ENCODE measurements at places on chromosomes 5 and 9. TPM values are rescaled to one million over a fixed set of nuclear protein-coding genes. Genes with fewer than 3 reads are reported as not detected.

SLC26A2 gene
- total RNA-seq = 2.7 TPM

TMEM141 gene
- 16.1 TPM for total RNA-seq

LCN1 gene
- total RNA-seq = not detected

SAXO1 gene
- total RNA-seq = 0.10 TPM

CCDC180 gene
- 5.0 TPM for total RNA-seq

GAS1 gene
- total RNA-seq = 0.63 TPM

SLC4A9 gene
- 0.10 TPM for total RNA-seq

PCYOX1L gene
- total RNA-seq = 9.2 TPM

GABRA1 gene
- total RNA-seq = not detected

HMMR gene
- 0.84 TPM for total RNA-seq

GPR107 gene
- 19.8 TPM for total RNA-seq

CCNO gene
- total RNA-seq = not detected

ZNG1C gene
- 19.3 TPM for total RNA-seq

CETN3 gene
- 1.8 TPM for total RNA-seq

ANKRD20A1 gene
- total RNA-seq = 0.21 TPM

SH3RF2 gene
- total RNA-seq = 0.31 TPM

IFNA2 gene
- total RNA-seq = 0.21 TPM

GFPT2 gene
- 1.7 TPM for total RNA-seq

CA9 gene
- total RNA-seq = not detected

C9orf72 gene
- 88.9 TPM for total RNA-seq

HRH2 gene
- total RNA-seq = 10.6 TPM

FAM200C gene
- 0.10 TPM for total RNA-seq

LRRC19 gene
- total RNA-seq = not detected

SV2C gene
- under 0.01 TPM for total RNA-seq

ENDOG gene
- 3.0 TPM for total RNA-seq

SNAPC4 gene
- 3.5 TPM for total RNA-seq

TXNDC8 gene
- not detected for total RNA-seq

PCDHGC4 gene
- 0.10 TPM for total RNA-seq

WHRN gene
- 4.7 TPM for total RNA-seq

SLC45A2 gene
- total RNA-seq = under 0.01 TPM

ENC1 gene
- 31.9 TPM for total RNA-seq

ESM1 gene
- total RNA-seq = not detected

C5orf58 gene
- not detected for total RNA-seq

HAVCR2 gene
- total RNA-seq = 27.3 TPM

TRIM36 gene
- total RNA-seq = 0.42 TPM

CDK9 gene
- 77.8 TPM for total RNA-seq

CTXN3 gene
- not detected for total RNA-seq

PCDHA1 gene
- total RNA-seq = not detected

PTGDS gene
- total RNA-seq = 10.8 TPM

PCDHGA2 gene
- not detected for total RNA-seq

EQTN gene
- total RNA-seq = not detected

LCN15 gene
- not detected for total RNA-seq

SCGB3A2 gene
- total RNA-seq = not detected

TLX3 gene
- total RNA-seq = not detected

IFNK gene
- total RNA-seq = not detected

RECK gene
- total RNA-seq = 9.2 TPM

PFN3 gene
- not detected for total RNA-seq

PCDHGB1 gene
- not detected for total RNA-seq

COL15A1 gene
- total RNA-seq = not detected

OGN gene
- 0.21 TPM for total RNA-seq

RMI1 gene
- 1.9 TPM for total RNA-seq

APBA1 gene
- 0.52 TPM for total RNA-seq

DNM1 gene
- total RNA-seq = 1.4 TPM

GABBR2 gene
- under 0.01 TPM for total RNA-seq

FABP6 gene
- not detected for total RNA-seq

OTP gene
- total RNA-seq = not detected

CARTPT gene
- not detected for total RNA-seq
